ENCODE measurements at places on chromosomes 11 and 22.

DNA sequence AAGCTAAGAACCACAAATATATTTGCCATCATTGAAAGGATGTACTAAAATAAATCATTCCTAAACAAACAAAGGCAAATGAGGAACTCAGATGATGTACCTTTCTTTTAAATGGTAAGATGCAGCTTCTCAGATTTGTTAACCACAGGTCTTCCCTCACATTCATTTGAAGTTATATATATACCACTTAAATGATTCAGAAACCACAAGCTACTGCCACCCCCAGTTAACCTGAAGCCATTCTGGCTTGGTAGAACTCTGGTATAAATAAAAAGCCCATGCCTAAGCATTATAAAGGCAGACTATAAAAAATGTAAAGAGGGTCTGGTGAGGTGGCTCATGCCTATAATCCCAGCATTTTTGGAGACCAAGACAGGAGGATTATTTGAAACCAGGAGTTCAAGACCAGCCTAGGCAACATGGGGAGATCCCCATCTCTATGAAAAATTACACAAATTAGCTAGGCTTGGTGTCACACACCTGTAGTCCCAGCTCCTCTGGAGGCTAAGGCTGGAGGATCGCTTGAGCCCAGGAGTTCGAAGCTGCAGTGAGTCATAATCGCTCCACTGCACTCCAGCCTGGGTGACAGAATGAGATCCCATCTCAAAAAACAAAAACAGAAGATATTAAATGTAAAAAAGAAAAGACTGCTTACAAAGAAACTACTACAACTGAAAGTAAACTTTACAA lies 1185.3 kb downstream of the JRKL start:
- no peak for DNase-seq

- DNase-seq: no peak
These were observed 7.6 kb downstream of the MRGPRD start for GRCh38 chr11:68973219-68973618.

GRCh38 chr22:33022231-33022630 lies 36.0 kb downstream of the SYN3 start:
- DNase-seq: no peak

DNA sequence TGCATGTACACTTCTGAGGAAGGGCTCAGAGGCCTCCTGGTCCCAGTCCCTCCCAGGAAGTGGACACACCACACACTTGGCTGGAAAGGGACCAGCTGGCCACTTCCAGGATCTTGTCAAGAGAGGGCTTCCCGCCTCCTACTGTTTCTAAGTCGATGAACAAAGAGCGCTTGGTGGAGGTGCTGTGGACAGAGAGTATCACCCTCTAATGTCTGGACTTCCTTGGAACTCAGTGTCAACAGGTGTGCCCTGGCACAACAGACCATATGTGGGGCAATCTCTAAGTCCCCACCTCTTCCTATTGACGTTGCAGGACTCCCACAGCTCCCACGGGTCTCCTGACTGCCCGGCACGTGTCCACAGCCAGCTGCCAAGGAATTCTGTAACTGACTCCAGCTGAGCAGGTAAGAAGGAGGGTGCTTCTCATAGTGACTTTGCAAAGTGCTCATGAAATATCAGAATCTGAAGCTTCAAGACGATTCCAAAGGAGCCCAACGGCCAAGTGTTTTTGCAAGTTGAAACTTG lies 16.1 kb downstream of the POU2AF1 start:
- no peak for DNase-seq

GRCh38 chr11:76236092-76236999 lies 30.0 kb upstream of the WNT11 start:
- no peak for DNase-seq

DNA sequence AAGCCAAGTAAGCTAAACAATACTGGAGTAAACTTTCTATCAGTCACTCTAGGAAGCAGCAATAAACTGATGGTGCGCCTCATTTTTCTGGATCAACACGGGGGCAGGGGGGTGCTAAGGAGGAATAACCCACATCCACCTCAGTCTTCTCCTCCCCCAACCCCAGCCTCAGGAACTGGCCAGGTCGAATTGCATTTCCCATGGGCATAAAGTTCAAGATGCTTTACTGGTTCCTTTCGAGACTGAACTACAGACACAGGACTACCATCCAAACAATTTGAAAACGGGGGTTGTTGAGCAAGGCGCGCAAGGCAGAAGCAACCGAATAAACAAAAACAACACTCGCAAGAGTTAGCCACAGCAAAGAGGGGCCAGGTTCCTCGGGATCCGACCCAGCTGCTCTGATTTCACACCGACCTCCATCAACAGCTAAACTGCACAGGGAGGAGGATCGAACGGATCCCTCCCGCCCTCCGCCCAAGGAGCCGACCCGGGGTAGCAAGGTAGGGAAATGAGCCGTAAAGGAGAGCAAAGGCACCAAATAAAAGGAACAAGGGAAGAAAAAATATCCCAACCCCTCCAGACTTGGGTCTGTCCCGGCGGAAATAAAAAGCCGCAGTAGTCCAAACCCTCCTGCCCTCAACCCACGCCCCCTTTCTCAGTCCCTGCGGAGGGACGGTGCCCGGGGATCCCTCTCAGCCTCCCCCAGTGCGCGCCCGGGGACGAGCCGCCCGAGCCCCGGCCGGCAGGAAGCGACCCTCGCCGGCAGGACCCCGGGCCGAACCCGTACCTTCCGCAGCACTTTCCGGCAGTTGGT lies 801 bp downstream of the SESN3 start:
- DNase-seq: peak; percentile 4

- DNase-seq: no peak
These were observed 97.4 kb downstream of the NTM start for GRCh38 chr11:131467645-131468394.

DNA sequence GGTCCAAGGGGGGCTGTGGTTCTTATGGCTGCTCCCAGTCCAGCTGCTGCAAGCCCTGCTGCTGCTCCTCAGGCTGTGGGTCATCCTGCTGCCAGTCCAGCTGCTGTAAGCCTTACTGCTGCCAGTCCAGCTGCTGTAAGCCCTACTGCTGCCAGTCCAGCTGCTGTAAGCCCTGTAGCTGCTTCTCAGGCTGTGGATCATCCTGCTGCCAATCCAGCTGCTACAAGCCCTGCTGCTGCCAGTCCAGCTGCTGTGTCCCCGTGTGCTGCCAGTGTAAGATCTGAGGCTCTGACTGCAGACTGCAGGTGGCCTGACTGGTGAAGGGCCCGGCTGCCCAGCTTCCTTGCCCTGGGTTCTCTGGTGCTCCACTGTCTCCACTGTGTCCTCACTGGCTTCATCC lies 696 bp downstream of the KRTAP5-5 start:
- DNase-seq: no peak

GRCh38 chr11:111379602-111380136 lies 594 bp upstream of the POU2AF1 start:
- DNase-seq: no peak

- DNase-seq: no peak
These were observed 35.4 kb upstream of the IGSF9B start for GRCh38 chr11:133992121-133992520.

All from stimulated activated CD4-positive, alpha-beta T cell treated with anti-CD3 and anti-CD28 coated beads, Interleukin-15, amount 100 ng/mL, for 1 hour (primary cell).